Esophagus squamous epithelium (tissue), 5 donors: ENCODE measurements at places on chromosomes 11 and 22.

DNA sequence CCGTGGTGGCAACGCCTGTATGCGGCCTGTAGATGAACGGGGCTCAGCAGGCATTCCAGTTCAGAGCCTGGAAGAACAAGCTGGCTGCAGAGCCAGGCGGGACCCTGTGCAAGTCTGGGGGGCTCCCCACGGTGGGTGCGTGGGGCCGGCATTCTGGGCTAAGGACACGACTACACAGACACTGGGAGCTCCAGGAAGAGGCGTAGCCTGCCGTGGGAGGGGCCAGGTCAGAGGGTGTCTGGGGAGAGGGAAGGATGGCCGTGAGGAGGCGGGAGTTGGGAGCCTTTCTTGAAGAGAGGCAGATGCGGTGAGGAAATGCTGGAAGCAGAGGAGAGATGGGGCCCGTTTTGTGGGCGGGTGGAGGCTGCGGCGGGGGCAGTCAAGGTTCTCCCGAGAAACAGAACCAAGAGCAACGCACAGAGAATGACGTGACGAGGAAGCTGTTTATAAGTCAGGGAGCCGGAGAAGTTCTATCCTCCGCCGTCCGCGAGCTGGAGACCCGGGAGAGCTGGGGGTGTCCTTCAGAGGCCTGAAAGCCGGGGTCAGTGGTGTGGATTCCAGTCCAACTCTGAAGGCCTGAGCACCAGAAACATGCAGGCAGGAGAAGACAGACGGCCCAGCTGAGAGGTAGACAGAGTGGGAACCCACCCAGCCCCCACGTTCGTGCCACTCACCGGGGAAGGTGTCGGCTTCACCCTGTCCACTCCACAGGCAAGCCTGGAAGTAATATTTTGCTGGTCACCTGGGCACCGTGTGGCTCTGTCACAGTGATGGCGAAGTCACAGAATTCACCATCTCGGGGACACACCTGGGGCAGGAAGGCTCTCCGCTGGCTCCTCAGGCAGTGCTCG lies 529.6 kb downstream of the BRD1 start:
- no peak overlapping the region for H3K27ac ChIP-seq
- no peaks in the 10 kb centered on the region for H3K4me1 ChIP-seq
- peaks cover under 1% of the 10 kb centered on the region for H3K27me3 ChIP-seq
- no peak overlapping the region for H3K4me3 ChIP-seq
- DNase-seq, result no peak

- no peak for DNase-seq
- H3K27ac ChIP-seq, result no peak overlapping the region
- no peaks in the 10 kb centered on the region for H3K36me3 ChIP-seq
- H3K27me3 ChIP-seq, result no peaks in the 10 kb centered on the region
Measured at GRCh38 chr11:84333221-84333620, 1047.1 kb upstream of the CCDC90B start.

- H3K36me3 ChIP-seq, result peaks cover 21% of the 10 kb centered on the region
- no peak for DNase-seq
- H3K27ac ChIP-seq, result no peak overlapping the region
- no peaks in the 10 kb centered on the region for H3K27me3 ChIP-seq
- no peak overlapping the region for H3K4me3 ChIP-seq
Measured at GRCh38 chr11:66221726-66222236, 46.7 kb upstream of the RAB1B start.

GRCh38 chr11:131913267-131913666 lies 542.9 kb downstream of the NTM start:
- no peak overlapping the region for H3K4me3 ChIP-seq
- H3K27ac ChIP-seq, result no peak overlapping the region
- H3K4me1 ChIP-seq, result no peaks in the 10 kb centered on the region
- H3K36me3 ChIP-seq, result no peaks in the 10 kb centered on the region

DNA sequence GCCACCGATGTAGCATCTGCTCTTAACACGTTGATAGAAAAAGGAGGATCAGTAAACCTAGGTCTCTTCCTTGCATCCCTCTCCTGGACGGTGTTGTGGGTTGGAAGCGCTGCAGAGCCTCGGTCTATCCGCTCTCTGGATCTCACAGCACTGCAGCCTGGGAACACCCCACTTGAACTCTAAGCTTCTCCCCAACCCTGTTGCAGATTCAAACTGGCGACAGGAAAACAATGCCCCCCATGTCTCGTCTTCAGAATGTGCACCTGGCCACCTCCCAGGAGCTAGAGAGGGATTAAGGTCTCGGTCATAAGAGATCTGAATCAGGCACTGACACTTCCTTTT lies 454 bp downstream of the TMEM218 start:
- H3K27ac ChIP-seq, result peak overlapping the region; percentile 83
- H3K4me3 ChIP-seq, result peak overlapping the region; percentile 85
- no peaks in the 10 kb centered on the region for H3K27me3 ChIP-seq
- no peaks in the 10 kb centered on the region for H3K36me3 ChIP-seq
- no peak for DNase-seq

DNA sequence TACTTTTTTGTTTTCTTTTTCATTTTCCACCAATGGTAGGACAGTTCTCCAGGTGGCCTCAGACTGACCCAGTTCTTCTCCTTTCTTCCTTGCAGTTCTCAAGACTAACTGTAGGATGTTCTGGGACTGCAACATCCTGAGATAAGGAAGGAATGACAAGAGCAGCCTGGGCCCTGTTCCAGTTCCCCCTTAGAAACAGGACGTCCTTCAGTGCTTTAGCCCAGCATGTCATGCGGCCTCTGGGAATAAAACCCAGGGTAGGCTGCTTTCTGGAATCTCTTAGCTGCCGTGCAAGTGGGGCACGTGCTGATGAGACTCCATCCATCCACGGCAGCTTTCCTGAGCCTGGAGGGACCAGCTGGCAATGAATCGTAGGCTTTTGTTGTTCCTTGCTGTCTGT lies 24.0 kb upstream of the CADM1 start:
- no peaks in the 10 kb centered on the region for H3K27me3 ChIP-seq
- no peaks in the 10 kb centered on the region for H3K36me3 ChIP-seq
- no peak for DNase-seq
- no peak overlapping the region for H3K27ac ChIP-seq

- H3K36me3 ChIP-seq, result no peaks in the 10 kb centered on the region
- H3K27me3 ChIP-seq, result no peaks in the 10 kb centered on the region
- DNase-seq, result no peak
- H3K27ac ChIP-seq, result no peak within 1 kb of the TSS
- H3K4me1 ChIP-seq, result no peaks in the 10 kb centered on the region
Measured at GRCh38 chr11:36295926-36296325, at the start of gene PRR5L. Gene PRR5L (plus strand): TSS chr11:36296288. CDS start chr11:36401122, 104,834 bp downstream.

GRCh38 chr11:104343578-104343977 lies 179.6 kb upstream of the PDGFD start:
- H3K27me3 ChIP-seq, result no peaks in the 10 kb centered on the region
- no peak overlapping the region for H3K27ac ChIP-seq
- no peak overlapping the region for H3K4me3 ChIP-seq

- H3K4me3 ChIP-seq, result no peak overlapping the region
- H3K27ac ChIP-seq, result no peak overlapping the region
- H3K27me3 ChIP-seq, result no peaks in the 10 kb centered on the region
- H3K4me1 ChIP-seq, result no peaks in the 10 kb centered on the region
- no peak for DNase-seq
Measured at GRCh38 chr11:30521297-30522071, 64.7 kb downstream of the MPPED2 start.

GRCh38 chr11:57776577-57777210 lies 15.1 kb downstream of the CTNND1 start:
- no peaks in the 10 kb centered on the region for H3K36me3 ChIP-seq
- no peak overlapping the region for H3K4me3 ChIP-seq
- no peak for DNase-seq
- H3K4me1 ChIP-seq, result peaks cover 43% of the 10 kb centered on the region
- H3K27ac ChIP-seq, result peak overlapping the region; percentile 92
- no peaks in the 10 kb centered on the region for H3K27me3 ChIP-seq

GRCh38 chr22:41286639-41287091 lies 678 bp upstream of the RANGAP1 start:
- no peak for DNase-seq
- H3K36me3 ChIP-seq, result no peaks in the 10 kb centered on the region
- no peaks in the 10 kb centered on the region for H3K27me3 ChIP-seq

DNA sequence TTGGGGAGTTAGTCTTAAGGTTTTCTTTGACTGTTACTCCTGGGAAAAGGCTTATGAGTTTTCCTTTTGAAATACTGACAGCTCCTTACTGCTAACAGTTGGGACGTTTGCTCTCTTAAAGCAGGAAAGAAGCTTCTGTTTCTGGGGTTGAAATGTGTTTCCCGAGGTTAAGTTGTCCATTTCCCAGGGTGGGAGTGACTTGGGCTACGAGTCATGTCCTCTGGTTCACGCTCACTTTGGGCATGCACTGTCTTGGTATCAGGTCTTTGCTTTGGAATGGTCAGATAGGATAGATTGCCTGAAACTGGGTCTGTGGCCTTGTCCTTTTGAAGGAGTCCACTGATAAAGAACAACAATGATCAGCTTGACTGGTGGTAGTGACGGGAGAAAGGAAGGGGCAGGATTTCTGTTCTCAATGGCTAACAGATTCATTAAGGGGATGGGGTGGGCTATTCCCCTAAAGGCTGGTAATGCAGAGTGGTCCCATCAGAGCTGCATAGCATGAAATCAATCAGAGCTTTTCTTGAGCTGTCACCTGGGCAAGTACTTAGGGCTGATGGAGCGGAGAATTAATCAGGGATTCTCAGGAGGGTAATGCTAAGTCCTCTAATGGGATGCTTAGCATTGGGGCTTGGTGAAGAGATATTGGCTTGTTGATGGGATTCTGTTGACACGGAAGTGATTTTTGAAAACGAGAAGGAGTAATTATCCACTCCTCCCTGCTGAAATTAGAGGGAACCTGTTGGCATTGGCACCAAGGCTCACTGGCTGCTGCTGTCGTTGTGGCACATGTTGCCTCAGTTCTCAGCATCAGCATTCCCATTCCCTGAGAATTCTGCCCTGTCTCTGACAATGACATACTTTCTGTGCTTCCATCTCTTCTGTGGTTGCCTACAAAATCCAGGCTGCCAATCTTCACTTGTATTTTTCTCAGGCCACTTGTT lies 81.6 kb downstream of the TEAD1 start:
- no peaks in the 10 kb centered on the region for H3K27me3 ChIP-seq
- no peak overlapping the region for H3K27ac ChIP-seq

DNA sequence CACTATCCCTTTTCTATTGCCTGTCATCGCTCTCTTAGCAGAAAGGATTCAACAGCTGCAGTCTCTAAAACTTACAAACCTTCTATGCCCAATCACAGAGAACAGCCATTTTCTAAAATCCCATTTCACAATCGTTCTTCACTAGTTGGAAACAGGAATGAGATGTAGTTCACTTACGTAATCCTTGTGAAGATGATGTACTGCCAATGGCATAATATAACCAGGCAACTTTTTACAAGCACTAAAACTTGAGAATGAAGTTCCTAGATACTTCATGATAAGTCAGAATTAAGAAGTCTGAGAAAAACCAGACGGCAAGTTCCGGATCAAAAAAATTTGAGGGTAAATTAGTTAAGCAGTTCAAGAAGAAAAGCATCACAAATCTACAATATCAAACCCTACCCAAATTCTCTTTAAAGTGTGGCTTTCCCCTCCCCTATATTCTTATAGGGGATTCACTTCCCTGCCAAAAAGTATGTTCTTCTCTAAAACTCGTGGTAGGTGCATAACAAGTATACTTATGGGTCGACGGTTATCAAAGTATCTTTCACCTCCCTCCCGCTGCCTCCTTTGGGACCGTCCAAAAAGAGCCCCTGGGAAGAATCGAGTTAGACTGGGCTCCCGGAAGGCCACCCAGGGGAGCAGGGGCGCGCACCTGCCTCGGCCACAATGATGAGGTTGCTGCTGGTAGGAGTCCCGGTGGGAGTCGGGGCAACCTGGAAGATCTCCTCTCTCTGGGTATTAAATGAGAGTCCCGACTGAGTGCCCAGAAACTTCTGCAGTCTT lies 666 bp downstream of the MSANTD4 start:
- no peak for DNase-seq
- peak overlapping the region; percentile 83 for H3K27ac ChIP-seq
- peak overlapping the region; percentile 78 for H3K4me3 ChIP-seq
- no peaks in the 10 kb centered on the region for H3K36me3 ChIP-seq
- H3K27me3 ChIP-seq, result no peaks in the 10 kb centered on the region

DNA sequence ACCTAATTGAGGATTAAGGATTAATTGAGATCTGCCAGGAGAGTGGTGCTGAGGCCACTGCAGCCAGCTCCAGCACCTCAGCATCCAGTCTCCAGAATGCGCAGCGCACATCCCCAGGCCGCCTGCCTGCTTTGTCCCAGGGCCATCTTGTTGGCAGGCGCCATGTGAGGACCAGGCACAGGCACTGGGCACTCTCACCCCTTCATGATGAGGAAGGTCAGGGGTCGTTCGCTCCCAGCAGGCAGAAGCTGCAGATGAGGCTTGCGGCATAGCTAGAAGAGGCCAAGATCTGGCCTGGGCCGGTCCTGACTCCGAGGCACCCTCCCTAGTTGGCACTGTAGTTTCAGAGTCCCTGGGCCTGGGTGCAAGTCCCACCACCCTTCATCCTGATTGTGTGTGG lies 6.4 kb downstream of the CABP2 start:
- H3K4me3 ChIP-seq, result no peak overlapping the region
- peaks cover 37% of the 10 kb centered on the region for H3K27me3 ChIP-seq
- no peak overlapping the region for H3K27ac ChIP-seq
- H3K36me3 ChIP-seq, result no peaks in the 10 kb centered on the region
- no peaks in the 10 kb centered on the region for H3K4me1 ChIP-seq
- DNase-seq, result no peak

DNA sequence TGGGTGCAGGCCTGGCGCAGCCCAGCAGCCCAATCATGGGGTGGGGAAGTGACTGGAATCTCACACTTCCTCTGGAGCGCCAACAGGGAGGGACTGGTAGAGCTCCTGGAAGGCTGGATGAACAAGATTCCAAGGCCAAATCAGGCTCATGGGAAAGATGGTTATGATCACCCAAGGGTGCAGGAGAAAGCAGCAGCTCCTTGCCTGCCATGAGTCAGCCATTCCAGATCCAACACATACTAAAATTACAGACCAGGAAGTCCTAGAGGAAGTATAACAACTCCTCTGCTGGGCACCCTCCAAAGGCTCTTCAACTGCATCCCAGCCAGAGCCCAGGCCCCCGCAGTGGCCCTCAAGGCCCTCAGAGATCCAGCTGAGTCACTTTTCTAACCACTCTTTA lies 427.3 kb downstream of the TENM4 start:
- no peak for DNase-seq
- H3K4me3 ChIP-seq, result no peak overlapping the region
- H3K36me3 ChIP-seq, result no peaks in the 10 kb centered on the region
- H3K4me1 ChIP-seq, result peaks cover 4% of the 10 kb centered on the region

DNA sequence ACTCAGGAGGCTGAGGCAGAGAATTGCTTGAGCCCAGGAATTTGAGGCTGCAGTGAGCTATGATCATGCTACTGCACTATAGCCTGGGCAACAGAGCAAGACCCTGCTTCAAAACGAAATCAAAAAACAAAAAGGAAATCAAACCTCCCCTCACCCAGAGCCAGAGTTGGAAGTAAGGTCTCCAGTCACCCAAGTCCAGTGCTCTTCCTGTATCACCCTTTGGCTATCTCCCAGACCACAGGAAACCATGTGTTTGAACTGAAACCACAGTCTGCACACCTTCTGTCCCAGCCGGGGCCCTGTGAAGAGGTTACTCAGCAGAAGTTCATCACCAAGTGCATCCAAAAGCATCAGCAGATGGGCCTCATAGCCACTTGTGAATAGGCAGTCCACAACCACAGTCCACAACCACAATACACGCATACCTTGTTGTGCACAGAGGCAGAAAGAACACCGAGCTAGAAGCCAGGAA lies 4.6 kb downstream of the MYH9 start:
- peaks cover 53% of the 10 kb centered on the region for H3K36me3 ChIP-seq
- no peak overlapping the region for H3K4me3 ChIP-seq
- no peak for DNase-seq
- no peaks in the 10 kb centered on the region for H3K27me3 ChIP-seq
